ENCODE measurements at places on chromosomes 2 and 18. TPM values are rescaled to one million over a fixed set of nuclear protein-coding genes. Genes with fewer than 3 reads are reported as not detected.

Gene TMEM185B
- 8.0 TPM for polyA plus RNA-seq

Gene INHA
- polyA plus RNA-seq, result 2.5 TPM

Gene IL18RAP
- polyA plus RNA-seq, result not detected

Gene DHRS9
- not detected for polyA plus RNA-seq

Gene BCL11A
- polyA plus RNA-seq, result 1.4 TPM

Gene SH3RF3
- 1.7 TPM for polyA plus RNA-seq

Gene CD8B
- polyA plus RNA-seq, result not detected

Gene RRM2
- 3.6 TPM for polyA plus RNA-seq

Gene TMX3
- 14.4 TPM for polyA plus RNA-seq

Gene MSGN1
- polyA plus RNA-seq, result not detected

Gene CFAP221
- 15.9 TPM for polyA plus RNA-seq

DNA sequence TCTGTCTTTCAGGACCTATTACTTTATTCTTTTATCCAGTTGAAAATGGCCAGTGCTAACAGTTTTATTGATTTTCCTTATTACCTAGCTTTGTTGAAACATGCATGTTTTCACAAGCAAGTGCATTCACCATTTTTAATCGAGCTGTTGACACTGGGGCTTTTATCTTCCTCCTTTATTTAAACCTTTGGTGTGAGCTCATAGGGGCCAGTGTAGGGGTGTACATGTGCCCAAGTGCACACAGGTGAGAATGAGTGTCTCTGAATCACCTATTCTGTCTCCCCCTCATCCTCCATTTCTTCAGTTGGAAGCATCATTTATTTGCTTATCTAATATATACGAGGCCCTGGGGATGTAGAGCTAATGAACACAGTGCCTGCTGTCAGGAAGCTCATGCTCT is 199.1 kb downstream of the PRKCE start:
- DNase-seq, result no peak

GRCh38 chr2:196233805-196234475 is 62.6 kb upstream of the STK17B start:
- DNase-seq, result no peak

- no peak for DNase-seq
These were observed 12.5 kb upstream of the CABYR start for GRCh38 chr18:24126155-24126961.

- no peak for DNase-seq
These were observed 138.0 kb upstream of the GPC1 start for GRCh38 chr2:240297256-240298116.

- no peak for DNase-seq
These were observed 28.8 kb downstream of the GMCL1 start for GRCh38 chr2:69858261-69858660.

GRCh38 chr2:32752952-32753351 is 125.1 kb downstream of the TTC27 start:
- DNase-seq, result no peak

- DNase-seq, result peak; percentile 55
These were observed at the start of gene SPHKAP for GRCh38 chr2:228181098-228182019. Gene SPHKAP, minus strand, starts transcription at chr2:228181687. Its CDS starts 89 bp downstream, at chr2:228181598.

- peak; percentile 80 for DNase-seq
These were observed 2126.9 kb upstream of the CELF4 start for GRCh38 chr18:39692367-39693015.

Measured in kidney (tissue), 22 donors.